HFF-Myc (cell line): ENCODE measurements at places on chromosomes 4 and X.

DNA sequence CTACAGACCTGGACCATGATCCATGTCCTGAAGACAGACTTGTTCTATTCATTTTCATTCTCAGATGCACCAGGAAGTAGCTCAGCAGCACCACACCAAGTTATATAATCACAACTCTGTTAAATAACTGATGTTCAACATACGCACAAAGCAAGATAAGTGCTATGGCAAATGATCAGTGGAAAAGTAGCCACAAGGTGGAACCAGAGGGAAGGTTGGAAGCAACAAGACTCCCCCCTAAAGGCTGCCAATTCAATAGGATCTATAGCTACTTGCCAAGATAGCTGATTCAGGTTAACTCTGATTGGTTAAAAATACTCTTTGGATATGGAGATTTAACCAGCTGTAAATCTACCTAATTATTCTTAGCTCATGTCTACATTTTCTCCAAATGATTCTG, 23.7 kb upstream of the FAM47B start:
- DNase-seq, result peak; percentile 32

DNA sequence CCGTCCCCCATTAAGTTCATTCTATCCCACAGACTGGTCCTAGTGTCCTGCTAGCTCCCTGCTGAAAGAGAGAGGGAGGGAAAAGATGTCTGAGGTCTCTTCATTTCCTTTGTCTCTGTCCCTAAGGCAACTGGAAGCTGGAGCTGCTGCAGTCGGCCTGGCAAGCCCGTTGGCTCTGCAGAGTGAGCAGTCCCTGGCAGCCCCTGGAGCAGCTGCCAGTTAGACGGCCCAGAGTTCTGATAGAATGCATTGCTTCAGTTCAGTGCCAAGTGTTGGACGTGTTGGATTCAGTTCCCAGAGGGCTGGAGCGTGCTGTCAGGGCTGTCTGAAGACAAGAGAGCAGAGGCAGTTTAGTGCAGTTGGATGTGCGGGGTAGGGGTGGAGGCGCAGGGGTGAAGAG, 975 bp downstream of the KCNE5 start:
- no peak for DNase-seq

DNA sequence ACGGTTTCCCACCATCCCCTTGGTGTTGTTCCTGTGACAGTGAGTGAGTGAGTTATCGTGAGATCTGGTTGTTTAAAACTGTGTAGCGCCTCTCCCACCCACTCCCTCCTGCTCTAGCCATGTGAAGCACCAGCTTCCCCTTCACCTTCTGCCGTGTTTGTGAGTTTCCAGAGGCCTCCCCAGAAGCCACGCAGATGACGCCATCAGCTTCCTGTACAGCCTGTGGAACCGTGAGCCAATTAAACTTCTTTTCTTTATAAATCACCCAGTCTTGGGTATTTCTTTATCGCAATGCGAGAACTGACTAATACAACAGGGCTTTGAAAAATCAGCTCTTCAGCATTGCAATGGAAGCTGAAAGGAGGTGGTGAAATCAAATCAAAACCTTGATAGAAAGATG, 50.0 kb downstream of the FGFBP1 start:
- no peak for DNase-seq

DNA sequence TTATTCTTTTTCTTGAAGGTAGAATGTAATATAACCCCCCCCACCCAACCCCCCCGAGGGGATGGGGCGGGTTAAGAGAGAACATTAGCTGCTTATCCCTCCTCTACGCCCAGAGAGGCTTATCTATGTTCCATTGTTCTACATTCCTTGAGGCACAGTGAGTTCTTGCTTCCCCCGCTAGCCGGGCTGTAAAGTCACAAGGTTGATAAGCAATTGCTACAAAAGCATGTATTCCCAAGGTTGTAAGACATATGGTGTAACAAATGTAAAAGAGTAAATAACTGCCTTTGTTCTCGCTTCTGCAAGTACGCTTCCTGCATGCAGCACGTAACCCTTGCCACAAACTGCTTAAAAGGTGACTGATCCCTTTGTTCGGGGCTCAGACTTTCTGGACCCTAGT, 8.2 kb downstream of the DCAF8L2 start:
- DNase-seq, result no peak

- no peak for DNase-seq
Measured at GRCh38 chr4:2830632-2831610, 12.7 kb upstream of the ADD1 start.

DNA sequence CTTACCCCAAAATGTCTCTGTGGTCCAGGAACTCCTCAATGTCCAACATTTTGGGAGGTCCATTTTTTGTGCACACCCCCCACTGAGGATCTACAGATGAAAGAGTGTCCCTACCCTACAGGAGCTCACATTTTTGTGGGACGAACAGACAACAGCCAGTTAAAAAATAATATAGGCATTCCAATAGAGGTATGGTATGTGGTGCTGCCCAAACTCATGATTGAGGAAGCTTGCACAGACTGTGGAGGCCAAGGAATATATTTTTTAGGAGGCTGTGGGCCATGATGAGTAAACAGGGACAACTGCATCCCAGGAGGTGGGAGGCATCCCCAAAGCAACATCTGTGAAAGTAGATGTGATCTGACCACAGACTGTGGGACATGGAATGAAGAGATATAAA, 181.0 kb upstream of the HCCS start:
- no peak for DNase-seq

GRCh38 chr4:2258091-2259035, 3.5 kb downstream of the MXD4 start:
- no peak for DNase-seq

DNA sequence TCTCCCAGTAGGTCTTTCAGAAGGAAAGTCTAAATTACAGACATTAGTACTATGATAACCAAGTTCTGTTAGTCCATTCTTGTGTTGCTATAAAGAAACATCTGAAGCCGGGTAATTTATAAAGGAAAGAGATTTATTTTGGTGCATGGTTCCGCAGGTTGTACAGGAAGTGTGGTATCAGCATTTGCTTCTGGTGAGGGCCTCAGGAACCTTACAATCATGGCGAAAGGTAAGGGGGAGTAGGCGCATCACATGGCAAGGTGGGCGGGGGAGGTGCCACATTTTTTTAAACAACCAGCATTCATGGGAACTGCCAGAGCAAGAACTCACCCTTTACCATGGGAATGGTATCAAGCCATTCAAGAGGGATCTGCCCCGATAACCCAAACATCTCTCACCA, 26.2 kb upstream of the USP46 start:
- DNase-seq, result no peak
